Omental fat pad (tissue), 4 donors: ENCODE measurements at places on chromosomes 16 and 17.

DNA sequence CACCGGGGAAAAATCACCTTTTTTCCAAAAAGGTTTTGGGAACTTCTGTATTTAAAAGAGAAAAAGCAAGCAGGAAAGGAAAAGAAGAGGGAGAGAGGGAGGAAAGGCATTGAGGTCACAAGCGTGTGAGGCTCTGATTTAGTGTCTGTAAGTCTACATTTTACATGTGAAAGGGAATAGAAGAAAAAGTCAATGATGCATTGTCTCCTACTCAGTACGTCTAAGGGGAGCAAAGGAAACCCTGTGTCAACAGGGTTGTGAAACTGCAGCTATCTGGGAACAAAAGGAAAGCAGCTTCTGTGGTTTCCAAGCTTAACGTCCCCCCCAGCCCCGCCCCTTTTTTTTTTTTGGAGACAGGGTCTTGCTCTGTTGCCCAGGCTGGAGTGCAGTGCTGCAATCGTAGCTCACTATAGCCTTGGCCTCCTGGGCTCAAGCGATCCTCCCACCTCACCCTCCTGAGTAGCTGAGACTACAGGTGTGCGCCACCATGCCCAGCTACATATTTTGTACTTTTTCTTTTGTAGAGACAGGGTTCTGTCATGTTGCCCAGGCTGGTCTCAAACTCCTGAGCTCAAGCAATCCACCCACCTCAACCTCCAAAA, 1.8 kb upstream of the CDC42EP4 start:
- DNase-seq: no peak

GRCh38 chr16:48105456-48105855, 50.3 kb downstream of the ABCC12 start:
- no peak for DNase-seq

DNA sequence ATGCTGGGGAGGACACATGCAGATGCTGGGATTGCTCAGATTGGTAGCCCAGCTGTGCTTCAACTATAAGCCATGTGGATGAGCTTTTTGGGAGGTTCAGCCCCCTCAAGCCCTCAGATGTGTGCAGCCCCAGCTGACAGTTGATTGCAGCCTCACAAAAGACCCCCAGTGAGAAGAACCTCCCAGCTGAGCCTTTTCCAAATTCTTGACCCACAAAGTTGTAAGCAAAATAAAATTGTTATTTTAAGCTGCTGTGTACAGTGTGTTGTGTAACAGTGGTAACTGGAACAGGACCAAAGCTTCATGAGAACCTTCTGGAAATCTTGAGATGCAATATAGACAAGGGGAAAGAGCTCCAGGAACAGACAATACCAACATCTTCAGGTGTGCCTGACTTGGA, 156.8 kb upstream of the IRX3 start:
- no peak for DNase-seq

- DNase-seq: no peak
Observed at GRCh38 chr17:12634789-12635414, 30.8 kb upstream of the MYOCD start.

GRCh38 chr17:62684179-62684578, 56.7 kb downstream of the MRC2 start:
- no peak for DNase-seq
